ENCODE measurements at places on chromosomes 11 and 22. TPM values are rescaled to one million over a fixed set of nuclear protein-coding genes. Genes with fewer than 3 reads are reported as not detected.

Gene ART5
- not detected for polyA plus RNA-seq

- no peak for DNase-seq
These were observed 10.2 kb downstream of the SLC35F2 start for GRCh38 chr11:107848345-107848744.

- DNase-seq: no peak
These were observed 75.0 kb downstream of the NFAM1 start for GRCh38 chr22:42357221-42357620.

DNA sequence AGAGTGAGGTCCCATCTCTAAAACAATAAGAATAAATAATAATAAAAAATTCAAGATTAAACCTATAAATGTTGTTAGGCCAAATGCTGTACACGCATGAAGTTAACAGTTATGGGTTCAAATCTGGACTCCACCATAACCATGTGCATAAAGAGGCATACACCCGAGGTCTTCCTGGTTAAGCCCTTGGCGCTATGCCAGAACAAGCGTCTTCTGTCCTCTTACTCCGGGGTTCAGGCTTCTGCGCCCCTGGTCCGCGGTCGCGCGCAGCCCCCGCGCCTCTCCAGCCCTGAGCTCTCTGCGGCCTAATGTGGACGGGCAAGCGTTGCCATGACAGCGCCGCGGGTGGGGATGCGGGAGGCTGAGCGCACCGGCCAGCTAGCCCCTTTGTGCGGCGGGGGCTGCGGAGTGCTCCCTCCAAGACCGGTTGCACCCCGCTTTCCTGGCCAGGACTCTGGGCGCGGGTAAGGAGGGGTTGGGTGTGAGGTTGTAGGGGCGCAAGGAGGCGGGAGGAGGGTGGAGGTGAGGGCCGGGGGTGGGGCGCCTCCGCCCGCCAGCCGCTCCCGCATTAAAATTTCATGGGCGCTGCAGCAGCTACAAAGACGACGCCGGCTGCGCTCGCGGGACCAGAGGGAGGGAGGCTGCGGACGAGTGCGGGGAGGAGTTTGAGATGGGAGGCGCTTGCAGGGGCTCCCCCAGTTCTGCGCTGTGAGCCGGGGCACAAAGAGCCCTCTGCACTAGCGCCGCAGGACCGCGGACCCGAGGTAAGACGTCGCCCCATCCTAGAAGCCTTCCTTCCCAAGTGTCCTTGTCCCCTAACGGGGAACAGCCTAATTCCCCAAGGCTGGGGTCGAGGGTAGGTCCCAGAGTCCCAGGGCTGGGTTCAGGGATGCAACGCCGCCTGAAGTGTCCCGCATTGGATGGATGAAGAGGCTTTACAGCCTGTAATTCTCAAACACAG, at the start of gene MIAT:
Gene MIAT (plus strand): TSS at position 698 of the 961 bp plus-strand sequence.
- DNase-seq: peak; percentile 24

DNA sequence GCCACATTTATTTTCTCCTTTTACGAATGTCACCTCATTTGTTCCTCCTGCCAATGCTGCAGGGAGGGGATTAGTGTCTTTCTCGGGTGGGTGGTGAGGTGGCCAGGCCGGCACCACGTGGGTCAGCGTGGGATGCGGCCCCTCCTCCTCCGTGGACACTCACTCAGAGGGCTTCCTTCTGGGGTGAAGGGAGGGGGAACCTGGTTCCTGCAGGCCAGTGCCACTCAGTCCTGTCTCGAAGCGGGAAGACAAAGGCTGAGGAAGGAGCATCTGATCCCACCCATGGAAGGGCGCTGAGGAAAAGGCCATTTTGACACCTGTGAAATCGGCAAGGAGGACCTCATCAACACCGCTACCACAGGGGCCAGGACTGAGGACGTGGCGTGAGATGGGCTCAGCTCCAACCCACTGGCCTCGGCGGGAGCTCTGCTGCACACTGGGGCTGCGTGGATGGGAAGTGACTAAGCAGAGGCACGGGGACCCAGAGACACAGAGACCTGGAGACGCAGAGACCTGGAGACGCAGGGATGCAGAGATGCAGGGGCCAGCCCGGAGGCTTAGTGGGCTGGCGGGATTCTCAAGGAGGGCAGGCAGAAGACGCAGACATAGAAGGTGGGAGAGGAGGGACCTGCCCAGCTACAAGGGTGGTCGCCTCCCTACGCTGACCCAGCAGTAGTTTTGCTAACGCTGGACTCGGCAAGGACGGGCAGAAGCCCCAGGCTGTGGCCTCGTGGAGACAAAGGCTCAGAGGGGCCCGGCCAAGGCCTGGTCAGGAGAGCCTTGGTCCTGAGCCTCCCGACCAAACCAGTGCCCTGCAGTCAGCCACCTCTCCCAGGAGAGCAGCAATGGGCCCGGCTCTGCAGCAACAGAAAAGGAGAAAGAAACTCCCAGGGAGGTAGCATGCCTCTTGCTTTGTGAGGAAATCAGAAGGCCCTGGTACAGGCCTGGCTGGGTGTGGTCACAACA, 1071.2 kb downstream of the BRD1 start:
- DNase-seq: no peak

Data from IMR-90 (cell line).